CD4-positive, alpha-beta T cell (primary cell): ENCODE measurements at places on chromosomes 7 and 10.
A peak's percentile ranks its signal among the peaks of the same experiment; 100 is the strongest.

GRCh38 chr10:124238367-124238766 is 145.0 kb upstream of the CHST15 start:
- no peak for DNase-seq

DNA sequence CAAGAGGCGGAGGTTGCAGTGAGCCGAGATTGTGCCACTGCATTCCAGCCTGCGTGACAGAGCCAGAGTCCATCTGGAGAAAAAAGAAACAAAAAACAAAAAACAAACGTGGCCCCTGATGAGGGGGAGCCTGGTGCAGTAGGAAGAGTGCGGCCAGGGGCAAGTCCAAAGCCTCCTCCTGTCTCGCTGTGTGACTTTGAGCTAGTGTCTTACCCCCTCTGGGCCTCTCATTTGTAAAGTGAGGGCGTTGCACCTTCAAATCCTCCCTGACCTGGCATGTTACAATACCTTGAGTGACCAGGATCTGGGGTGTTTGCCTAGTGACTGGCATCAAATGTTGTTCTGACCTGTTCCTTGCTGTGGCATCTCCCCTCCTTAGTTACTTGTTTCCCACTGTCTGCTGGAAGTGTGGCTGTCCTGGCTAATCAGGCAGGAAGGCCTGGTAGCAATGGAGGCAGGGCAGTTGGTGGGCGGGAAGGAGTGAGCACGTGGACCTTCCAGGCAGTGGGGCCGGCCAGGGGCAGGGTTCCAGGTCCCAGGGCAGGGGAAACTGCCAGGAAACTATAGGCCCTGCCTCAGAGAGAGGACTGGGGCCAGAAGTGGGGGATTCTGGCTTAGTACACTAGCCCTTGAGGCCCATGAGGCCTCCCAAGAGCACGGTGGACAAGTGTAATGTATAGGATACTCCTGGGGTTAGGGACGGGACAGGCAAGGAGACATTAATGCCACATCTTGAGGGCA is 24.5 kb upstream of the GOLGA7B start:
- no peak for DNase-seq

GRCh38 chr10:88652616-88653015 is 11.6 kb upstream of the LIPF start:
- no peak for DNase-seq

DNA sequence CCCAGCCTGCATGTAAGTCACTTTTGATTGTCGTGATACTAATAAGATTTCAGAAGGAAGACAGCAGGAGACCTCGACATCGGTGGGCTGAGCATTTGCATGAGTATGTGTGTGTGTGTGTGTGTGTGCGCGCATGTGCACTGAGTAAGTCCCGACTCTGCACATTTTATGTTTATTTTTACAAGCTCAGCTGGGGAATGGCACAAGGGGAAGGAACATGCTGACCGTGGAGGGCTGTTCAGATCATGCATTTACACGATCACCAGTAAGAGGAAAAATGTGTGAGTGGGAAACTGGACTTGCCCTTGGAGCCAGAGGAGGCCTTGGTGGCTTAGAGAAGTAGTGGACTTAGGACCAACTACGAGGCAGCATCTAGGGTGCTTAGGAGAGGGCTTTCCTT is 41.3 kb downstream of the IL2RA start:
- no peak for DNase-seq

- no peak for DNase-seq
Observed at GRCh38 chr10:77251297-77252013, 386.2 kb downstream of the KCNMA1 start.

DNA sequence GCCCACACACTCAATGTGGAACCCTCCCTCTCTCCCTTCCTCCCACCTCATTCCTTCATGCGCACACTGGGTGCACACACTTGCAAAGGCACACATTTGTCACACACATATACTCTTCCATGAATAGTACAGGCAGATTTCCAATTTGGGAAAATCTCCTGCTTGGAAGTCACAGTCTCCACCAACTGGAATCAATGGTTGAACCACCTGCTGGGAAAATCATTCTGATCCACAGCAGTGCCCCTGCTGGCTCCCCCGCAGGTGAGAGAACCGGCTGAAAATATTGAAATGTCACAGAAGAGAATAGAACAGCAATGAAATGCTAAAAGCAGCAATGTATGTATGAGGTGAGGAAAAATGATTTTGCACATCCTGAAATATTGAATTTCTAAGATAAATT is 232.7 kb downstream of the ADAM12 start:
- no peak for DNase-seq

GRCh38 chr10:34449836-34450235 is 365.3 kb downstream of the PARD3 start:
- DNase-seq, result no peak

DNA sequence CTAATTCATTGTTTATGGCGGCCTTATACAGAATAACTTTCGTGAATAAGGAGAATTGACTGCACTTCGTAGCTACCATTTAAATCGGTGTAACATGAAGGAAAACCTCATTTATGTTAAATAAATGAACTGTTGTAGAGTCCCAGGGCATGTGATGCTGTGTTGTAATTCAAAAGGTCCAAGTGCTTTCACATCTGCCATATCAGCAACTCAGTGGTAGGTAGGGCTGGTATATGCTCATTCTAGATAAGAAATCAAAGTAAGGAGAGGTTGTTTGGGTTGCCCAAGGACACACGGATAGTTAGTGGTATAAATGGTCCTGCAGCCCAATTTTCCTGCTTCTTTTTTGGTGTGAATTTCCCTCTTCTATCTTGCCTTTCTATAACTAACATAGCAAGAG is 15.8 kb downstream of the BBS9 start:
- no peak for DNase-seq

GRCh38 chr10:121064491-121064890 is 213.3 kb downstream of the WDR11 start:
- DNase-seq, result no peak

DNA sequence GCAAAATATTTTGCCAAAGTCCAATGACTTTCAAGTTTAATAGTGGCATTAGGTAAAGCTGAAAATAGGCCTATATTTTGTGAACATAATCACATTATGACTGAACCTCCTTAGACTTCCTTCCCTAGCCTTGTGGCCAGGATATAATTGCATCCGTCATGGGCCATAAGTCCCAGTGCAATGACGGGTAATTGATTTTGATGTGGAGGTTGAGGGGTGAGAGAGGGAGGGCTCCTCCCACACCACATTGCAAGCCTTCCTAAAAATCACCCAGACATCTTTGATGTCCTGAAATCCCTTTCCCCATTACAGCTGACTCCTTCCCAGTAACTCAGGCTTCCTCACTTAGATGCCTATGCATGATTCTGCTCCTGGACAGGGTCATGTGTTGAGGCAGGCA is 25.6 kb downstream of the TAS2R41 start:
- DNase-seq, result no peak

DNA sequence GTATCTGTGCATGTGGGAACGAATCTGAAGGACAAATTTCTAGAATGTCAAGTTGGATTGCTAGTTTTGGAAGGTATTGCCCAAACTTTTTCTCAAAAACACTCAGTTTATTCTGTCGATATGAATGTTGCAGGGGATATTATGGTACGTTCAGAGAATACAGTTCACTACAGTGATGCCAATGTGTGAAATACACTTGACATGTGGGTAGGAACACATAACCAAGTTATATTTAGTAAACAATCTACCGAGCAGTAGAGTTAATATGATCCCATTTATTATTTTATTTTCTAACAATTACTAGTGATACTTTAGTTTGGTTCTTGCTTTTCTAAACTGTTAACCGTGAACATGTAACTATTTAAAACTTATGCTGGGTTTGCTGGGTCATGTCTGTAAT is 37.4 kb downstream of the KIAA1217 start:
- DNase-seq, result no peak

DNA sequence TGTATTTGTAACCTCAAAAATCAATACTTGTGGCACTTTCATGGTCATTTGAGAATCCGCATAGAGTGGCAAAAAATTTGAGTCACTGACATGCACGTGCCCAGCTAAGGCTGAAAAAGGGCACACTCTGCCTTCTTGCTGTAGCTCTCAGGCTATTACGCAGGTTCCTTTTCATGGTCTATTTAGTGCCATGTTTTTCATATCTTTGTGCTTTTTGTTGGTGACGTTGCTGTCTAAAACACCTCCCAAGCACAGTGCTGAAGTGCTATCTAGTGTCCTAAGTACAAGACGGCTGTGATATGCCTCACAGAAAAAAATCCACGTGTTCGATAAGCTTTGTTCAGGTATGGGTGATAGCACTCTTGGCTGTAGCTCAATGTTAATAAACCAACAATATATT is 50.9 kb downstream of the CREB3L2 start:
- DNase-seq, result no peak

GRCh38 chr7:116981939-116982338 is 28.6 kb downstream of the ST7 start:
- DNase-seq, result no peak

GRCh38 chr10:84820596-84820995 is 492.2 kb downstream of the CCSER2 start:
- DNase-seq, result no peak

- DNase-seq, result no peak
Observed at GRCh38 chr10:100186253-100187212, 704 bp upstream of the ERLIN1 start.

- no peak for DNase-seq
Observed at GRCh38 chr10:114471906-114472876, 67.9 kb upstream of the AFAP1L2 start.

DNA sequence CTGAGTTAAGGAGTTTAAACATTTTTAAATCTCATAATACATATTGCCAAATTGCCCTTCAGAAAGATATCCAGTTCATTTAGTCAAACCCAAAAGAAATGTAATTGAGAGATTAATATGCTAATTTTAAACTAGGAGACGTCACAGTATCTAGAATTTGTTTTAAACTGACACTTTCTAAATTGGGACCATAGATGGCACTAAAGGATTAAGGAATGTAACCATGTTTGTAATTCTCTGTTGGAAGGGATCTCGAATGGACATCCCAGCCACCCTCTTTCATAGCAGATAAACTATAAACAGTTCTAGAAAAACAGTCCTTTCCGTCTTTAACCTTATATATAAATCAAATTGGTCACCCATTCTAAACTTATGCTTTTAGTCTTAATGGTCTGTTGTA is 30.0 kb upstream of the SAMD9L start:
- no peak for DNase-seq

DNA sequence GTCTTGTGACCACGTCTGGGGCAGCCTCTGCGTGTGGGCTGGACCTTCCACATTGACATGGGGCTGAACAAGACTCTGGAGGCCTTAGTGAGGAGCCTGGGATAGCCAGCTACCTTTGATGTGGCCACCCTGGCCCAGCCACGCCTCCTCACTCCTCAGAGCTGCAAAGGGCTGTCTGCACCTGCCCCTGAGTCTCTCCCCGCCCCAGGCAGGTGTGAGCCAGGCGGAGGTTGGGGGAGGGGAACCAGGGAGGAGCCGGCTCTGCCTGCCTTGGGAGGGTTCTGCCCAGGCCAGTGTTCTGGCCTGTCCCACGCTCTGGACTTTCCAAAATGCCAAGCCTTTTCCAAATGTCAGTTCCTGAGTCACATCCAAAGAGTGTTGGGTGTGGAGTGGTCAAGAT is 72.2 kb downstream of the GTF2IRD1 start:
- no peak for DNase-seq

DNA sequence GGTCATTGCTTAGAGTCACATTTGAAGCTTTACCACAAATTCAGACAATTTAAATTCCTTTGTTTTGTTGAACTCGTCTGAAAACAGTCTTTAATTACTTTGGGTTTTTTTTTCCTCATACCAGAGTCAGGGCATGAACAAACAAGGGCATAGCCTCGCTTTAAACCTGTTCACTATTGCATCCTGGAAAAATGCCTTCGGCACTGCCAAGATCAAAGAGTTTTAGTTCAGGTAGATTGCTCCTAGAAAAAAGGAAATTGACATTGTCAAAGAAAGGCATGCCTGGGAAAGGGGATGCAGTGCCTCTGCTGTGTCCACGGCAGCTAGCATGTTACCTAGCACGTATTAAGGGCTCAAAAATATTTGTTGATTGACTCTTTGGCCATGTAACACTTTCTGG is 235.1 kb downstream of the ARHGAP21 start:
- DNase-seq, result no peak

- peak; percentile 35 for DNase-seq
Observed at GRCh38 chr10:100508691-100509150, 10.9 kb downstream of the SEC31B start.

DNA sequence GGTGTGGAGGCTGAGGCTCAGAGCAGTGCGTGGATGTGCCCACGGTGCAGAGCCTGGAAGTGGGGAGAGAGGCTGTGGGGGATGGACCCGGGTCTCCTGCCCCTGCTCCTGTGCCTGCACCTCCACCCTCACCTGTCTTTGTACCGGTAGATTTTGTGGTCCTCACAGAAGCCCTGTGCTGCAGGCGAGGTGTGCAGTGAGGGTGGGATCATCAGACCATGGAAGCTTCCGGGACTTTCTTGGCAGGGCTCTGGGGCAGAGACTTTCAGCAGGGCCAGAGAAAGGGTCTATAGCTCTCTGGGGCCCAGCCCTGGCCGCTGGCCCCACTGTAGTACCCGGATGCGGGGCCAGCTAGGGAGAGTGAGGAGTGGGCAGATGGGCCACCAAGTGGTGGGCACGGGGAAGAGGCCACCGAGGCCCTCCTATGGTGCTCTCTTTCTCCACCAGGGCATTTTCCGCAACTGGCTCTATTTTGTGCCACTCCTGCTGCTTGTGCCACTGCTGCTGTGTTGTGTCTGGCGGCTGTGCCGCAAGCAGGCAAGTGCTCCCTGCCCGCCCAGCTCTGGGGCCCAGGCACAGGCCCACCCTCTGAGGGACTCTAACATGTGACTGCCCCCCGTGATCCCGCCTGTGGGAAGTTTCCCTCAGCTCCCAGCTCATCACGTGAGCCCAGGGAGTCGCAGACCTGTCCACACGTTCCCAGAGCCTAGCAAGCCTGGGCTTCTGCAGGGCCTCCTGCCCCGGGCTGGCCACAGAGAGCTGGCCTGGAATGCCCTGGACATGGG is 22.1 kb downstream of the ANTXRL start:
- no peak for DNase-seq

DNA sequence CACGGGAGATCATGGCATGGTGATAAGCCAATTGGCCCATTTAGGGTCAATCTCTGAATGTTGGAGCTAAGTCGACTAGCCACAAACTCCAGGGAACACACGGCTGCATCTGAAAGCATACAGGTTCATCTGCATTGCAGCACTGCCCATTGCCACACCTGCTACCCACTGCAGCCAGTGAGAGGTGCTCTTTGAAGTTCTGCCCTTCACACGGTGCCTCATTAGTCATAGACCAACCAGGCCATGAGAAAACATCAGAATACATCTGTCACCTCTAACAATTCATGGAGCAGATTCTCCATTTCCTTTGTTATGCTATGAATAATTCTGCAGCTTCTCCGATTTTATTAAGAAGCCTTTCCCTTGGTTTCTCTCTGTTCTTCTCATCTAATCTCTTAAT is 65.7 kb upstream of the FAM204A start:
- DNase-seq, result no peak

- DNase-seq, result no peak
Observed at GRCh38 chr7:84039432-84039831, 155.2 kb downstream of the SEMA3A start.
